Fibroblast of the conjunctiva (primary cell): ENCODE measurements at places on chromosomes 6 and 20.
A peak's percentile ranks its signal among the peaks of the same experiment; 100 is the strongest.

GRCh38 chr6:39884696-39885095 lies 49.6 kb downstream of the MOCS1 start:
- no peak for DNase-seq

- DNase-seq, result no peak
These were observed 48.1 kb upstream of the MC3R start for GRCh38 chr20:56200456-56200855.

GRCh38 chr6:33849500-33850075 lies 45.8 kb upstream of the MLN start:
- no peak for DNase-seq

DNA sequence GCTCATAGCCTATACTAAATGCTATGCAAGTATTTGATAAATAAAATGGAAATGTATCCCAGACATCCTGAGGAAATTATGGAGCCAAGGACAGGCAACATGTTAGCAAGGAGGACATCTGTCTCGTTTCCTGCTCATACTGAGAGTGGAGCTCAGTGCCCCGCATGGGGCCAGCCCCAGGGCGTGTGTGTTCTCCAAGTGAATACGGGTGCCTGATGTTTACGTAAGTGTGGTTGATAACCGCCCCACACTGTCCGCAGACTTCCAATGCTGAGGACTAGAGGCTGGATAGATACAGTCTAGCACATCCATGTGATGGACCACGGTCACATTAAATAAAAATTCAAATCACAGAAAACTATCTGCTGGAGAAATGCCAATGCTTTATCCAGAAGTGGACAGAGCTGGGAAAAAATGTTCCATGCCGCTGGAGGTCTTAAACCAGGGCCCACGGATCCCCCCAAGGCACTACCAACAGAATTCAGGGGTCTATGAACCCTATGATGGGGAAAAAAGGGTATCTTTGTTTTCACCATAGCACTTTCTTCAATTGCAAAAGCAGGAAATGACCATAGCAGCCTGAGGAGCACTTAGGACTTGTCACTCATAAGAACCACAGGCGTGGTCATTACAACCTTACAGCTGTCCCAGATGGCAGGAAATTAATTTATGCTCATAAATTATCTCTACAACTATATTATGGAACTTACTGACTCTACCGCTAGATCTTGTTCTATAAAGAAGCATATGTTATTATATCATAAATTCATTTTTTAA lies 24.9 kb downstream of the TGM2 start:
- no peak for DNase-seq

- no peak for DNase-seq
These were observed 70.3 kb downstream of the TMEM242 start for GRCh38 chr6:157253017-157253416.

GRCh38 chr6:111766201-111766857 lies 106.9 kb downstream of the FYN start:
- no peak for DNase-seq

- no peak for DNase-seq
These were observed 43.9 kb downstream of the CDH4 start for GRCh38 chr20:61295682-61296628.

GRCh38 chr6:110687326-110687725 lies 127.9 kb downstream of the CDK19 start:
- no peak for DNase-seq

GRCh38 chr6:11972806-11973205 lies 39.3 kb upstream of the HIVEP1 start:
- no peak for DNase-seq

DNA sequence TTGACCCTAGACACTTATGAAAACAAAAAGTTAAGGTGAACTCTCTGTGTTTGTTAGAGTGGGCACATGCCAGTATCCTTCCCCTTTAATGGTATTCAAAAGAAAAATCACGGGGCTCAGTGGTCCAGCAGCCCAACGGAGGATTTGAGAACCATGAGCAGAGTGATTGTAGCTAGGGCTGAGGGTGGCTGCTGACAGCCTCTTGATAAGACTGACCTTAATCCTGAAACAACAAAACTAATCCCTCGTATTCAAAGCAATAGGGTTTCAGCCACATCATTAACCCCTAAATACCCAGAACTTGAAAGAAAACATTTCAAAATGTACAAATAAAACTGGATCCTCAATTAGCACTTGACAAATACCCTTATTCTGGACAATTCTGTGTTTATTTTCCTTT lies 95.1 kb downstream of the SNAP25 start:
- no peak for DNase-seq

DNA sequence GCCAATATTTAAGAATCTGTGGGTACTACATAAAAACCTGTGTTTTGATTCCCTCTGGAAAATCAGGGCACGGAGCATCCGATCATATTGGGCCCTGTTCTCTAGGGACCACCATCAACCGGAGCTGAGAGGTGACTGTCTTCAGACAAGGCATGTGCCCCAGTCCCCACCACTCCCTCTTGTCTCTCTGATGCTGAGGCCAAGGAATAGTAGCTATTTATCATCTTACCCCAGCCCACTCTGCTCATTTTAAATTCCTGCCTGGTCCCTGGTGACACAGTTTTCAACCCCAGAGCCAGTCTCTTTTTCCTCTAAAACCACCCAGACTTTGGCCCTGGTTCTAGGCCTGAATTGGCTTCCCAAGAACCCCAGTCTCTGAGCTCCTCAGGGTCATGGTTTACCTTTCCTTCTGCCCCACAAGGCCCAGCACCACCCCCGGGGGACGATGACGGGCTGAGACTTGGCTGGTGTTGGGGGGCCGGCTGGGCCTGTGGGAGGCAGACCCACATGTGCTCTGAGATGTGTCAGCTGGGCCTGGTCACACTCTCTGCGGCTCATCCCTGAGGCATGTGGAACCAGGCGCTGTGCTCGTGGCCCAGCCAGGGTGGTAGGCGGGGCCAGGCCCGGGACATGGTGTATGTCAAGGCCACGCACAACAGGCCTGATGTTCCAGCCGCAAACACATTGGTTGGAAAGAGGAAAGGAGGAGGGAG lies 114.4 kb downstream of the CEBPB start:
- DNase-seq, result peak; percentile 79

DNA sequence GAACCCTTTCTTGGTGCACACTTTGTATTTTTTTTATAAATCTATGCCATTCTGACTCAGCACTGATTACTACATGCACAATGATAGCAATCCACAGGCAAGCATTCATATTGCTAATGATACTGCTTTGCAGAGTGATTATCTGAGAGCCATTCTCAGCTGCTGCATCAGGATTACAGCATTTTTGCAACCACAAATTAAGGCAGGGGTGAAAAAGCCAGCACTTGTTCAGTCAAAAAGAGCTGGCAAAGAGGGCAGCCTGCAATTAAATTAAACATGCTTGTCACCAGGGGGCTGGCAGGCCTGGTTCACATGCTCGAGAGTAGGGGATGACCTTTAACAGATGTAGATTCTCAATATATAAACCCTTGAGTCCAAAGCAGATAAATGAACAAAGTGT lies 40.7 kb upstream of the SLC17A4 start:
- DNase-seq, result no peak

DNA sequence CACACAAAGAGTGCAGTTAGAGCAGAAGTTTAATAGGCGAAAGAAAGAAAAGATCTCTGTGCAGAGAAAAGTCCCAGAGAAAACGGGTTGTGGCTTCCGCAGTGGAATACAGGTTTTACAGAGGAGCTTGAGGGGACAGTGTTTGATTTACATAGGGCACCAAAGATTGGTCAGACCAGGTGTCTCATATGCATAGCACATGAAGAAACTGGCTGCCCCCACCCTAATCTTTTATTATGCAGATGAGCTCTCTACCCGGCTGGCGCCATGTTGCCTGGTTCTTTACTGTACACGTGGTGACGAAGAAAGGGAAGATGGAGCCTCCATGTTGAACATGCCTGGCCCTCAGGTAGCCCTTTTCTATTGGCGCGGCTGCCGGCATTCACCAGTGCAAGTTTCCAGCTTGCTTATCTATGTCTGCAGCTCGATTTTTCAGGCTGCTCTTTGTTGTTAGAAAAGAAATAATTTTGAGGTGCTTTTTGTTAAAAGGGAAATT lies 47.4 kb downstream of the SLC35B3 start:
- no peak for DNase-seq

GRCh38 chr20:9269280-9269971 lies 200.5 kb downstream of the PLCB4 start:
- no peak for DNase-seq

GRCh38 chr20:11267762-11268335 lies 594.0 kb upstream of the JAG1 start:
- DNase-seq, result no peak

DNA sequence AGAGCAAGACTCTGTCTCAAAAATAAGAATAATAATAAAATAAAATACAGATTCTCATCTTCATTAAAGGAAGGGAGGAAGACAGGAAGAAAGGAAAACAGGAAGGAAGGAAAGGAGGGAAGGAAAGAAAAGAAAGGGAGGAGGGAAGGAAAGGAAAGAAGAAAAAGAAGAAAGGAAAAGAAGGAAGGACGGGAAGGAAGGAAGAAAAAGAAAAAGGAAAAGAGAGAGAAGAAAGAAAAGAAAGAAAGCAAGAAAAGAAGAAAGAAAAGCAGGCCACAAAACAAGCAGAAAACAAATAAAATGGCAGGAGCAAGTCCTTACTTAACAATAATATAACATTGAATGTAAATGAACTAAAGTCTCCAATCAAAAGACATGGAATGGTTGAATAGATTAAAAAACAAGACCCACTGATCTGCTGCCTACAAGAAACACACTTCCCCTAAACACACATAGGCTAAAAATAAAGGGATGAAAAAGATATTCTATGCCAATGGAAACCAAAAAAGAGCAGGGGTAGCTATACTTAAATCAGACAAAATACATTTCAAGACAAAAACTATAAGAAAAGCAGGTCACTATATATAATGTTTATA lies 60.4 kb downstream of the ZFP64 start:
- DNase-seq, result no peak

- DNase-seq, result no peak
These were observed 1247.9 kb upstream of the MAP3K7 start for GRCh38 chr6:91834813-91835212.

GRCh38 chr6:1438471-1438881 lies 49.1 kb downstream of the FOXF2 start:
- no peak for DNase-seq

DNA sequence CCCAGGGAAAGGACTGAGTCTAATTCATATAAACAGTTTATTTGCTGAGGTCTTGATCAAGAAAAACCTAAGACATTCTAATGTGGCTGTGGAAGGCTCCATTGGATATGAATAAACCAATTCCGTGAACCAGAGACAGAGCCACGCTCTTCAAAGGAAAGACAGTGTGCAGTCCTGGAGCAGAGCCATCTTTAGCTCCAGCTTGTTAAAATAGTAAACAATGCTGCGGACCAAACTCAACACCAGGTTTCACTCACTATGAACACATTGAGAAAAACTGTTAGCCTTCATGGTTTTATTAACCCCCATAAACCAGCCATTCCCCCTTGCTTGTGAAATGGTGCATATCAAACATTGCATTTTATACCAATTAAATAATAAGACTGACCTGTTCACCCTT lies 61.9 kb downstream of the COL9A1 start:
- DNase-seq, result no peak

GRCh38 chr6:21949211-21949801 lies 347.5 kb downstream of the PRL start:
- no peak for DNase-seq

GRCh38 chr6:3231247-3232016 lies 4.0 kb upstream of the TUBB2B start:
- DNase-seq, result peak; percentile 59

- DNase-seq, result no peak
These were observed 44.3 kb upstream of the KIF13A start for GRCh38 chr6:18031680-18032256.

DNA sequence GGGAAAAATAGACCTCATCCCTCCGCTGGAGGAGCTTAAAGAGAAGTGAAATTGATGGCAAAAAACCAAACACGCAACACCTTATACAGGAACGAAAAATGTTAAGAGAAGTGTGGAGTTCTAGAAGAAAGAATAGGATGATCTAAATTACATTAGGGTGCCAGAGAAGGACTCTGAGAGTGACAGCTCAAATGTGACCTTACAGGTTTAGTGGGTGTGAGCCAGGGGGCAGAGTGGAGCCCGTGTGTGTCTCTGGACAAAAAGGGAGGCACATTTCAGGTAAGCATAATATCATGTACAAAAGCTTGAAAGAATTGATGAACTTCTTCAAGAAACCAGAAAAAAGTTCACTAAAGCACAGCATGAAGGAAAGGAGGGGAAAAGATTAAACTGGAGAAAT lies 20.8 kb downstream of the HLA-DRA start:
- DNase-seq, result no peak

DNA sequence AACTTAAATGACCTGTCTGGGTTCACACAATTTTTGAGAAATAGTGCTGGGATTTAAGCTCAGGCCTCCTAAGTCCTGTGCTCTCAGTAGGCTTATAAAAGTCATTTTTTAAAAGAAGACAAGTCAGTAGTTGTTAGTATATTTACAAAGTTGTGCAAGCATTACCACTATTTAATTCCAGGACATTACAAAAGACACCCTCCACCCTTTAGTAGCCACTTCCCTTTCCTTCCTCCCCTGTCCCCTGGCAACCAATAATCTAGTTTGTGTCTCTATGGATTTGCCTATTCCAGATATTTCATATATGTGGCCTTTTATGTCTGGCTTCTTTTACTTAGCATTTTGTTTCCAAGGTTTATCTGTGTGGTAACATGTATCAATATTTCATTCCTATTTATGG lies 37.6 kb downstream of the HMGN3 start:
- DNase-seq, result no peak

GRCh38 chr6:96724641-96725040 lies 112.6 kb downstream of the GPR63 start:
- DNase-seq, result no peak

DNA sequence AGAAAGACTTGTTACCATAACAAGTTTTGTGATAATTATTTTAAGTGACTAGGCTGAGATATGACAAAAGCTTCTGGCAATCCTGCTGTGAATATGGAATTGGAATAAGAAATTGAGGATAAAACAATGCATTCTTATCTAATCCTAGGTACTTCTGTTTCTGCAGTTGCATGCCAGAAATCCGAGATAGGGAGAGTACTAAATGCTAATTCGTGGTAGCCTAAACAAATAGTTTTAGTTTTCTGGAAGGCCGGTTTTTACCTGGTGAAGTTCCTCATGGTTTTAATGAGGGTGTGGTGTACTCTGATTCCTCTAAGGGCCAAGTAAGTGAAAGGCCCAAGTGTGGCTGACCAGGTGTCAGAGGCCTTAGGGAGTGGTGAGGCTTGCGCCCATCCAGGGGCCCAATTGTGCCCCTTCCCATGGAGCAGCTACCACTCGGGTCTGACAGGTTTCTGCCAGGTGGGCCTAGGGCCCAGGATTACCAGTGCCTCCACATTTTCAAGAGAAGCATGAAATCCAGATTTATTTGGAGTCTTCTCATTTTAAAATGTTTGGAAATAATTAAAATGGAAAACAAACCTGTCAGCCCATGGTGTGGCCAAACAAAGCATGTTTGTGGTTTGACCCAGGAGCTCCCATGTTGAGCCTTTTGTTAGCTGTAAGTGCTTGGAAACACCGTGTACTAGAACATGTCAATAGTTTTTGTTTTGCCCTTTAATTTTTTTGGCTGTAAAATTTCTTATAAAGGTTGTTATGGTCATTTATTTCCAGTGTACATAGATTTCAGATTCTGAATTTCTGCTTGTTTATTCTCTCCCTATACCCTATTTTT lies 6.6 kb downstream of the PLCB4 start:
- DNase-seq, result no peak
